ENCODE measurements at places on chromosomes 7 and 10.

DNA sequence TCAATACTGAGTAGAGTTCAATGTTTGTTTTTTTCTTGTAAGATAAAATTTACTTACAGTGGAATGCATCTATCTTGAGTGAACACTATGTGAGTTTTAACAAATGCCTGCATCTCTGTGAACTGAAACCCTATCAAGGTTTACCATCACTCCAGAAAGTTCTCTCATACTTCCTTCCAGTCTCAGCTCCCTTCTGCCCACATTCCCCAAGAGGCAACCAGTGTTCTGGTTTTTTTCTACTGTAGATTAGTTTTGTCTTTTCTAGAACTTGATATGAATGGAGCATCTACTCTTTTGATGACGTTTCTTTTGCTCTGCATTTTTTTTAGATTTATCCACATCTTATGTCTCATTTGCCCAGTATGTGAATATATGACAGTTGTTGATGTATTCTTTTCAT is 17.1 kb downstream of the WIPI2 start:
- DNase-seq, result no peak

DNA sequence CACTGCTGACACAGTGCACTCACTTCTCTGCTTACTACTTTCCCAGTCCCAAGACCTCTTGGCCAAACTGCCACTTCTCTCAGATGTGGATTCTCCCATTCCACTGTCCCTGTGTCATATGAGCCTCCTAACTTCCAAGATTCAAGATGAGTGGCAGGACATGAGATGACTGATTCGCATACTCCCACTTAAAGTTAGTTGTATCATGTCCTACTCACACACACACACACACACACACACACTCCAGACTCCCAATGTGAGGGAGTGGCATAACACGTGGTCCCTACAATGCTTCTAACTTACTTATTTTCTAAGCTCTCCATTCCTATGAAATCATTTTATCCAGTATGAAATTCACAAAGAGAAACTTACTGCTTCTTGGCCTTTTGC is 67.0 kb upstream of the CAV2 start:
- DNase-seq, result no peak

- DNase-seq, result no peak
Observed at GRCh38 chr7:71182438-71182935, 50.5 kb downstream of the GALNT17 start.

DNA sequence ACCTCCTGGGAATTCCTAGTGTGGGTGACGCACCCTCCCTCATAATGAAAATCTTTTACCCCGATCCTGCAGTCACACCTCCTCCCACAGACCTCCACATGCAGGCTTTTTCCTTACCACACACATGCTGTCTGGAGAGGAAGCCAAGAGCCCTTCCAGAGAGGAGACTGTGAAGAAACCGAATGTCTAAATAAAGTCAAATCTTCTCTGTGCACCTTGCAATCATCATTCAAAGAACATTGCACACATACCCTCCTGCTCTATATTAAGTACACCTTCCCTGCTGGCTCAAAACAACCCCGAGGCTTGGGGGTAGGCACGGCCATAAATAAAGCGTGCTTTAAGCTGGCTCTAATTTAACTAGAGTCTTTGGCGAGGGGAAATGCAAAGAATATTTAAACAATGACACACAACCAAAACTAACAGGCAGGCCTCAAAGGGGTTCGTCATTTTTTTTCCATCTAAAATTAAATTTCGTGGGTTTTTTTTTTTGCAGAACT is 34.9 kb downstream of the CALML3 start:
- no peak for DNase-seq

DNA sequence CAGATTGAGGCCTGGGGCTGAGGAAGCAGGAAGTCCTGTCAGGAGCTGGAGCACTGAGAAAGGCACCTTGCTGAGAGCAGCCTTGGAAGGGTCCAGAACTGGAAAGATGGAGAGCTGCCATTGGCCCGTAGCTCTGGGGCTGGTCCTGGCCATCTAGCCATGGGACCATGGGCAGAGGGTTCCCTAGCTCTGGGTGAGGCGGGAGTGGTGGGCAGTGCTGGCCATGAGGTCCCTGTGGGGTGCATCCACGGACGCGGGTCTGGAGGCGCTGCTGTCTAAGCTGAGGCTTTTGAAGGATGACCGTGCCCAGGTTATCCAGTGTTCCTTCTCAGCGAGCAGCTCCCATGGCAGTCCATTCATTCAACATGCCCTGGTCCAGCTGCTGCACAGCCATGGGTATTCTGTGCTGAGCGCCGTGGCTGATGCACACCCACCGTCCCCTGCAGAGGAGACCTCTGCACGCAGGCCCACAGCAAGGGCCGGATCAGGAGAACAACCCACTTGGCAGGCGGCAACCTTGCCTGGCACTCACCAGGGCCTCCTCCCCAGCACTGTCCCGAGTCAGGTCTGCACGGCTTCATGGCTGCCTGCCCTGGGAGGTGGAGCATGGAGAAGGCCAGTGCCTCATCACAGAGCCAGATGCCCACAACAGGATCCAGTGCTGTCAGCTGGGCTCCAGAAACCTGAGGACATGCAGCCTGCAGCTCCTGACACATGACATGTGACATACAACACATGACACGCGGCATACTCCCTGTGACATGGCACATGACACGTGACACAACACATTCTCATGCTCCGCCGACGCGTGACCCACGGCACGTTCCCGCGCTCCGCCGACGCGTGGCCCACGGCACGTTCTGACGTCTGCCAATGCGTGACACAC is 121.9 kb downstream of the INPP5A start:
- DNase-seq, result no peak

Data from activated naive CD4-positive, alpha-beta T cell treated with anti-CD3 and anti-CD28 coated beads, Interleukin-2, amount 10 ng/mL, durations not matched to agents 7 days and 5 days (primary cell).